ENCODE measurements at places on chromosomes 5 and 9. TPM values are rescaled to one million over a fixed set of nuclear protein-coding genes. Genes with fewer than 3 reads are reported as not detected.

DNA sequence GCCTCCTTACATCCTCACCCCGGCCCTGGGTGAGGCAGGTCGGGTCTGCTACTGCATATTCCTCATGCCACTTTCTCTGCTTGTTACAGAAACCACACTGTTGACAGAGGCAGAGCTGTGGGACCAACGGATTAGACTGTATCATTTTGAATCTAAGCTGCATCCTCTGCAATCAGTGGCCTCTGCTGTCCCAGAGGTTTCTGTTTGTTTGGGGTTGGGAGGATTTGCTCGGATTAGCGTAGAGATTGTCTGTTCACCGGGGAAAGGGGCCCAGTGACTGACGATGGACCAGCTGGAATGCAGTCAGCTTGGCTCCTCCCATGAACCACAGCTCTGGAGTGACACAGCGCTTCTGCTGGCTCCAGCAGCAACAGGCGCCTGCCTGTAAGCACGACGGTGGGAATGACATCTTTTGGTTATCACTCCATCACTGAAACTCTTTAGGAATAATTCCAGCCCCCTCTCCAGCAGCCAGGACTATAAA, 37.3 kb upstream of the ADRA1B start:
- peak overlapping the region; percentile 22 for H3K27ac ChIP-seq
- DNase-seq = peak; percentile 59
- H3K36me3 ChIP-seq = no peaks in the 10 kb centered on the region

DNA sequence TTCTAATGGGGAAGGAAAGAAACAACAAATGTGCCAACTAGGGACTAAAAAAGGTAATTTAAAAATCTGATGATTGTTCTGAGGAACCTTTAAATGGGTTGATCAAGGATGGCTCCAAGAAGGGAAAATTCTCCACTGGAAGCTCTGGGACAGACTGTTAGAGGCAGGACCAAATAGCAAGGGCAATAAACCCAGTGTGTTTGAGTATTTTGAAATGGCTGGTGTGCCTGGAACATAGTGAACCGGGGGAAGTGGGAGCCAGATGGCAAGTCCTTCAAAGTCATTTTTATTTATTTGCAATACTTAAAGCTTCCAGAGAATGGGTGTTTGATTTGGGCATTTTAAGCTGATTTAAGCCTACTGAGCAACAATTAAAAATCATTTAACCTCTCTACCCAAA, 587.7 kb upstream of the MEF2C start:
- no peaks in the 10 kb centered on the region for H3K27me3 ChIP-seq
- no peak for DNase-seq
- H3K4me3 ChIP-seq = no peak overlapping the region
- H3K36me3 ChIP-seq = no peaks in the 10 kb centered on the region
- no peak overlapping the region for H3K27ac ChIP-seq

DNA sequence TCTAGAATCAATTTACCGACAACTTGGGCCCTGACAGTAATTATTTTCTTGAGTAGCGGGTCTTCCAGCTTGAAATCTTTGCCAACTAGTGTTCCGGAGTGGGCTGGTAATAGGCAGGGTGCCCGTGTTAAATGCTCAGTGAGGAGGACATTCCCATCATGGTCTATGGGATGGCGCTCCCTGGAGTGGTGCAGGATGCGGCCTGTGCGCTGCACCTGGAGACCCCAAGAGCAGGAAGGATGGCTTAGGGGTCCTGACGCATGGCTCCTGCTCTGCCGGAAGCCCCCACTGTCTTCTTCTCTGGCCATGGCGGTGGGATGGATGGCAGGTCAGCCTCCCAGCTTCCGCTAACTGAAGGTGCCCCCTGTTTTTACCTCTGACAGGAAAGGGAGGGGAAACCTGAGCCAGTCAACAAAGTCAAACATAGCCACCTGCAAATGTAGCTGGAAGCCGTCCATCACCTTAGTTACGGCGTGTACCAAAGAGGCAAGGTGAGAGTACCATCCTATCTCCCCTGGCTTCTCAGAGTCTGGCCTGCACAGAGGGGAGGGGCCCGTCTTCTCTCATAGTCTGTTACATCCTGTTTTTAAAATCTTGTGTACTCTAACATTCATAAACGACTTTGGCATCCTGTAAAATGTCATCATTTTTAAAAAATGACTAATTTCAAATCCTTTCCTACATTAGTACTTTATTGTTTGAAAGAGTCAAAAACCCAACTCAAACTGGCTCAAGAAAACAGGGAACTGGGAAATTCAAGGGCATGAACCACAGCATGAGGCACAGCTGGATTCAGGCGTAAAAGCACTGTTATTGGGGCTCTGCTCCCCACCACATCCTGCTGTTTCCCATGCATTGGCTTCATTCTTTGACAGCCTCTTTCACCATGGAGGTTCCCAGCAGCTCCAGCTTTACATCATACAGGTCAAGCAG, 28.5 kb upstream of the UNC5A start:
- H3K4me1 ChIP-seq = peaks cover 10% of the 10 kb centered on the region
- no peaks in the 10 kb centered on the region for H3K36me3 ChIP-seq
- H3K4me3 ChIP-seq = no peak overlapping the region
- H3K27me3 ChIP-seq = no peaks in the 10 kb centered on the region
- H3K27ac ChIP-seq = no peak overlapping the region

DNA sequence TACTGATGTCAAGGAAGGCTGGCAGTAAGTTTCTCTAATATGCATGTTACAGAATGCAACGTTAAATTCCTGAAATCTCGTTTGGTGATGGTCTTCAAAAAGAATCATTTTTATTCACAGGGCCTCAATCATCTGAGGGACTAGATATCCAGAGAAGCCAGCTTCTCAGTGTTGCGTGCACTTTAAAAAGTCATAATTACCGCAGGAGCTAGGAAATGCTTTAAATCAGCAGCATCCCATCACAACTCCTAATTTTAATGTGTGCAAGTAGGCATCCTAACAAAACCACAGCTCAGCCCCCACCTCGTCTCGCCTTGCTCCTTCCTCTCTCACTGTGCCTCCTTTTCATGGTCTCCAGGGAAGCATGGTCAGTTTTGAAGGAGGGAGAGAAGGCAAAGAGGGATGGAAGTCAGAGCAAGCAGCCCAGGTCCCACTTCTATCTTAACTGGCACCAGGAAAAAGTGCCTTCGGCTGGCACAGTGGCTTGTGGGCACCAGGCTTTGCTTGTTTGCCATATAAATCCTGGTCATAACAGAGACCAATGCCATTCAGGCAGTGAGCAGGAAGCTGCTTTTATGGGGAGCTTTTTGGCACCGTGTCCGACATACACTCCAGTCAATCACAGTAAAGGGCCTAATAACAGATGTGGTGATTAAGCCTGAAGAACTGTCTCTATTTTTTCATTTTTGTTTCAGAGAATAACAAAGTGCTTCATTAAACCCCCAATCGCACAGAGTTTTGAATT, 21.4 kb downstream of the MEGF10 start:
- 0 out of 2 replicates have a peak, but pooled peaks cover 3% of the 10 kb centered on the region for H3K4me1 ChIP-seq
- no peaks in the 10 kb centered on the region for H3K36me3 ChIP-seq
- H3K27ac ChIP-seq = no peak overlapping the region
- no peaks in the 10 kb centered on the region for H3K27me3 ChIP-seq

DNA sequence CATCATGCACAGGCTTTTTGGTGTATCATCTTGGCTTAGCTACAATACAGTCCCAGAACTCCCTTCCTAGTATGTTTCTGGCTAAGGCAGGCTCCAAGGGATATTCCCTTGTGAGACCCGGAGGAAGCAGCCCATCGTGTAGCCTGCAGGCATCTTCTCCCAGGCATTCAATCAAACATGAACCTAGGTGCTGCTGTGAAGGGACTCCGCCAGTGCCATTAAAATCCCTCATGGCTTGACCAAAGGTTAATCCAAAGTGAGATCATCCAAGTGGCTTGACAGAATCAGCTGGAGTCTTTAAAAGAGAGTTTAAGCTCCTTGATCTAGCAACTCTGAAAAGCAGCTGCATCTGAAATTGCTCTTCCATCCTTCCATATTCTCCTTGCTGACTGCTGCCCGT, 333.9 kb downstream of the DIRAS2 start:
- H3K27ac ChIP-seq = no peak overlapping the region
- H3K36me3 ChIP-seq = no peaks in the 10 kb centered on the region
- H3K4me3 ChIP-seq = no peak overlapping the region
- no peaks in the 10 kb centered on the region for H3K4me1 ChIP-seq
- no peaks in the 10 kb centered on the region for H3K27me3 ChIP-seq

DNA sequence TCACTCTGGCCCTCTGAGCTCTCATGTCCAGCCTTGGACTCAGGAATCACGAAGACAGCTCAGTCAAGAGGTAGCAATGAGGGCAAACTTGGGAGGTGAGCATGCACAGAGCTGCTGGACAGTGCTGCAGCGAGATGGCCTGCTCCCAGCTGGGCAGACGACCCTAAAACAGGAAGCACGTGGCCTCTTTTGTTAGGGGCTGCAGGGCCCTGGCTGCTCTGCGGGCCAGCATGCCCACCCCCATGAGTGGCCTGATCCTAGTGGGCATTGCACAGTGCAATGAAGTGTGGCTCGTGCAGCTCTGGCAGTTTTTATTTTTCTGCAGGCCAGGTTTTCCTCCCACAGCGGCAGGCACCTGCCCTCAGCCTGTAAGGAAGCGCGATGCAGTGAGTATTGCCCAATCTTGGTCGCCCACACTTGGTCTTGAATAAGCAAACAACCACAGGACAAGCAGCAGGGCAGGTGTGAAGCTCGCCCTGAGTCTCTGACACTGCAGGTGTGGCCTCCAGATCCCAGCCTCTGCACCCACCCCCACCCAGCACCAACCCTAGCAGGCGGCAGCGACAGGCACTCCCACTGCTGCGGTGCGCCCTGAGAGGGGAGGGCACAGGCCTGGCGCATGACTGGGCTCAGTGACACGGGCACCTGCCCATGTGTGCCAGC, 60.8 kb downstream of the SEMA4D start:
- no peaks in the 10 kb centered on the region for H3K36me3 ChIP-seq
- H3K4me3 ChIP-seq = no peak overlapping the region
- H3K27me3 ChIP-seq = no peaks in the 10 kb centered on the region

GRCh38 chr5:132001647-132002561, 9.6 kb downstream of the ACSL6 start:
- H3K4me3 ChIP-seq = no peak overlapping the region
- DNase-seq = peak; percentile 58
- H3K27ac ChIP-seq = no peak overlapping the region
- no peaks in the 10 kb centered on the region for H3K27me3 ChIP-seq
- H3K4me1 ChIP-seq = peaks cover 10% of the 10 kb centered on the region

DNA sequence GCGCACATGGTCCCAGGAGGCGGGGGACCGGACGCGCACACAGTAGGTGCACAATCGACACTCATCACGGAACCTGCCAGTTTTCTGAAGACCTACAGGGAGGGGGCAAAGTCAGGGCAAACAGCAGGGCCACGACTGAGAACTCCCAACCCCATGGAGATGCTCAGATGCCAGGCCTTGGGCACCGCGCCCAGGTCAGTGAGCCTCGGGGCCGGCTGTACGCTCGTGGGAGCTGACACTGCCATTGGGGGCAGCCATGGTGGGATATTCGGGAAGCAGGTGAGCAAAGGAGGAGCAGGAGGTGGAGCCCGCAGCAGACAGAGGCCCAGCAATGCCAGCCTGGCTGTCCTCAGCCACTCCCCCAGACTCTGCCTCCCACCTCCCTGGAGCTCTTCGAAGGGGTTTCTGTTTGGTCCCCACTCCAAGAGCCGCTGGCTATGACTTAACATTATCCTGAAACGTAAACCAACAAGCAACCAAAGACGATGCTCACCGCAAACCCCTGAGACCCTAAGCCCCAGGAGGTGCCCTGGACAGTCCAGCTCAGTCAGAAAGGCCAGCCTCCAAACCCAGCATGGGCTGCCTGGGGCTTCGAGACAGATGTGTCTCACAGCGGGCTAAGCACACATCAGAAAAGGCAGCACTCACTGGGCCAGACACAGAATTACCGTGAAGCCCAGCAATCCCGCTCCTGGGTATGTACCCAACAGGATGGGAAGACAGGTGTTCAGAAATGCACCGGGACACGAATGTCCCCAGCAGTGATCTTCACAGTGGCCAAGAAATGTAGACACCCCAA, 78.4 kb downstream of the VAV2 start:
- no peaks in the 10 kb centered on the region for H3K4me1 ChIP-seq
- H3K27me3 ChIP-seq = no peaks in the 10 kb centered on the region
- H3K36me3 ChIP-seq = no peaks in the 10 kb centered on the region
- DNase-seq = no peak

- H3K27me3 ChIP-seq = no peaks in the 10 kb centered on the region
- H3K4me3 ChIP-seq = no peak overlapping the region
- no peaks in the 10 kb centered on the region for H3K36me3 ChIP-seq
- no peak overlapping the region for H3K27ac ChIP-seq
Observed at GRCh38 chr9:116285320-116285719, 131.7 kb downstream of the PAPPA start.

Gene LMX1B
- not detected for total RNA-seq

Gene UBTD2
- 21.7 TPM for total RNA-seq

Gene PLAC8L1
- total RNA-seq = not detected

Gene FRMPD1
- total RNA-seq = not detected

Gene ENTREP1
- 0.30 TPM for total RNA-seq

Gene IRX4
- total RNA-seq = not detected

Gene BARHL1
- total RNA-seq = not detected
